ENCODE measurements at places on chromosomes 6 and 20.

GRCh38 chr6:40563111-40563510, 24.1 kb downstream of the LRFN2 start:
- no peaks in the 10 kb centered on the region for H3K4me1 ChIP-seq
- H3K36me3 ChIP-seq, result no peaks in the 10 kb centered on the region
- H3K4me3 ChIP-seq, result no peak overlapping the region
- DNase-seq, result no peak

DNA sequence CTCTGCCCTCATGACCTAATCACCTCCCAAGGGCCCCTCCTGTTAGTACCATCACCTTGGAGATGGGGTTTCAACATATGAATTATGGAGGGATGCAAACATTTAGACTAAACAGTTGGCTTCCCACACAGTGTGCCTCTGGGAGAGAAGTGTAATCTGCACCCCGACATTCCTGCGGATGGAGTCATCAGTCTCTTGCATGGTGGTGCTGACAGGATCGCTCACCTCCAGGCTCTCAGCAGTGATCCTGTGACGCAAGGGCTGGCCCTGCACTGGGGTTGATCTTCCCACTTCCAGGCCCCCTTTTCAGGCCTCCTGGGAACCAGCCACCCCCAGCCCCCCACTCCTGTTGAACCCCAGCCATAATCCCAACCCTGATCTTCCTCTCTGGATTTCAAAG, 16.0 kb upstream of the PI16 start:
- no peak overlapping the region for H3K27ac ChIP-seq
- no peak for DNase-seq
- H3K27me3 ChIP-seq, result peaks cover 8% of the 10 kb centered on the region
- no peaks in the 10 kb centered on the region for H3K4me1 ChIP-seq

DNA sequence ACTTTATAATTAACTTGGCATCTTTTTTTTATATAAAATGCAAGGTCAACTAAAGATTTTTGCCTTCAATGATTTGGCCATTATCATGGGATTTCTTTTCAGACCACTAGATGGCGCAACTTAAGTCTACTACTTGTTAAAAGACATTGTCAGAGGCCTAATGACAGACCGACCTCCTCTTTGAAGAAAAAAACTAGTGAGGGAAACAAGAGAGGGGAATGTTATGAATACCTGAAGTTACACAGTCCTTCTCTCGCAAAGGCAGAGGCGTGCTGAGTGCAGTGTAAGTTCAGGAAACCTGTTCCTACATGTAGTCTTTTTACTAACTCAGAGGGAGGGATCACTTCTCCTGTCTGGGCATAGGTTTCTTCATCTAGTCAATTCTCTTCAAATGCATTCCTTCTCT, 9.3 kb downstream of the TRAPPC3L start:
- H3K4me3 ChIP-seq, result no peak overlapping the region
- H3K4me1 ChIP-seq, result peaks cover 1% of the 10 kb centered on the region
- peaks cover 28% of the 10 kb centered on the region for H3K27me3 ChIP-seq

- peaks cover 21% of the 10 kb centered on the region for H3K27me3 ChIP-seq
- no peaks in the 10 kb centered on the region for H3K36me3 ChIP-seq
- no peak for DNase-seq
Observed at GRCh38 chr6:10479939-10480700, 41.0 kb upstream of the GCNT2 start.

GRCh38 chr20:58131151-58131550, 97.3 kb downstream of the ANKRD60 start:
- H3K4me3 ChIP-seq, result no peak overlapping the region
- H3K4me1 ChIP-seq, result peaks cover 5% of the 10 kb centered on the region
- no peak for DNase-seq
- peaks cover 87% of the 10 kb centered on the region for H3K27me3 ChIP-seq
- no peaks in the 10 kb centered on the region for H3K36me3 ChIP-seq

- no peaks in the 10 kb centered on the region for H3K27me3 ChIP-seq
- DNase-seq, result no peak
- H3K36me3 ChIP-seq, result peaks cover 16% of the 10 kb centered on the region
- no peak overlapping the region for H3K27ac ChIP-seq
- H3K4me3 ChIP-seq, result no peak overlapping the region
Observed at GRCh38 chr6:72691249-72691648, 69.4 kb downstream of the KCNQ5 start.

DNA sequence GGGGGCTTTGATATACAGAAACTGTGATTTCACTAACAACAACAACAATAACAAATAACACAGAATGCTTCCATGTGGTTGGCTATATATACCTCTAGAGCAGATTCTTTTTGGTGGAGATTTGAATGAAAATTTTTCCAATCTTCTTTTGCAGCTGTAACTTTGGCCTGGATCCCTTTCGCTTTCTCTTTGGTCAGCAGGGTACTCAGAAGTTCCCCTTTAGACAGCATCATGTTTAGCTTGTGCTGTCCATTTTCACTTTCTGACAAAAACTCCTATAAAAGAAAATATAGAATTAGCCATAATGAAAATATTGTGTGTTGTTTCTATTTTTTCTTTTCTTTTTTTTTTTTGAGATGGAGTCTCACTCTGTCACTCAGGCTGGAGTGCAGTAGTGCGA, 264.2 kb downstream of the SYNE1 start:
- H3K27me3 ChIP-seq, result peaks cover 23% of the 10 kb centered on the region
- no peak overlapping the region for H3K27ac ChIP-seq
- H3K4me3 ChIP-seq, result no peak overlapping the region
- DNase-seq, result no peak
- H3K4me1 ChIP-seq, result no peaks in the 10 kb centered on the region

- no peak for DNase-seq
- no peak overlapping the region for H3K27ac ChIP-seq
- H3K36me3 ChIP-seq, result no peaks in the 10 kb centered on the region
- H3K27me3 ChIP-seq, result peaks cover 44% of the 10 kb centered on the region
Observed at GRCh38 chr20:54661880-54662465, 186.6 kb downstream of the DOK5 start.

GRCh38 chr6:157461000-157461915, 80.3 kb downstream of the ZDHHC14 start:
- H3K27ac ChIP-seq, result peak overlapping the region; percentile 91
- peaks cover 61% of the 10 kb centered on the region for H3K4me1 ChIP-seq
- no peaks in the 10 kb centered on the region for H3K27me3 ChIP-seq
- H3K36me3 ChIP-seq, result no peaks in the 10 kb centered on the region

DNA sequence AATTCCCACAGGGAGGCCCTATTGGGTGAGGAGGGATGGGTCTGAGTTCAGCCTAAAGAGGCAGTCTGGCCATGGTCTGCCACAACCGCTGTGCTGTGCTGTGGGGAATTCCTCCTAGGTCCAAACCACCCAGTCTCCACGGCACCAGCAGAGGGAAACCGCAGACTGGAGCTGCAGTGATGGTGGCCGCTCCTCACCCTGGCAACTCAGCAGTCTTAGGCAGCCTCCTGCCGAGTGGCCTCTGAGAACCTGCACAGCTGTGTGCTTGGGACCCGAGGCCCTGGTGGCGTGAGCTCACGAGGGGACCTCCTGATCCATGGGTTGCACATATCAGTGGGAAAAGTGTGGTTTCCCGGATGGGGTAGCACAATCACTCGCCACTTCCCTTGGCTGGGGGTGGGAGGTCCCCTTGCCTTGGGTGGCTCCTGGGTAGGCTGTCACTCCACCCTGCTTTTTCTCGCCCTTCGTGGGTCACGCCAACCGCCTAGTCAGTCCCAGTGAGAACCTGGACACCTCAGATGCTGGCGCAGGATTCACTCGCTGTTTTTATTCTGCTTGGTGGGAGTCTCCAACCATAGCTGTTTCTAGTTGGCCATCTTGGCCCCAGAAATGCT, 242.2 kb downstream of the CDH26 start:
- no peak for DNase-seq
- H3K36me3 ChIP-seq, result peaks cover 5% of the 10 kb centered on the region
- no peak overlapping the region for H3K27ac ChIP-seq
- H3K4me3 ChIP-seq, result no peak overlapping the region

GRCh38 chr6:168161371-168161750, 82.3 kb upstream of the FRMD1 start:
- no peak for DNase-seq
- no peak overlapping the region for H3K27ac ChIP-seq
- H3K36me3 ChIP-seq, result no peaks in the 10 kb centered on the region
- peaks cover 41% of the 10 kb centered on the region for H3K27me3 ChIP-seq
- H3K4me1 ChIP-seq, result no peaks in the 10 kb centered on the region

GRCh38 chr20:11852811-11853210, 64.9 kb upstream of the BTBD3 start:
- no peaks in the 10 kb centered on the region for H3K27me3 ChIP-seq
- H3K27ac ChIP-seq, result no peak overlapping the region
- no peak for DNase-seq
- no peaks in the 10 kb centered on the region for H3K4me1 ChIP-seq
- H3K36me3 ChIP-seq, result no peaks in the 10 kb centered on the region
- H3K4me3 ChIP-seq, result no peak overlapping the region

DNA sequence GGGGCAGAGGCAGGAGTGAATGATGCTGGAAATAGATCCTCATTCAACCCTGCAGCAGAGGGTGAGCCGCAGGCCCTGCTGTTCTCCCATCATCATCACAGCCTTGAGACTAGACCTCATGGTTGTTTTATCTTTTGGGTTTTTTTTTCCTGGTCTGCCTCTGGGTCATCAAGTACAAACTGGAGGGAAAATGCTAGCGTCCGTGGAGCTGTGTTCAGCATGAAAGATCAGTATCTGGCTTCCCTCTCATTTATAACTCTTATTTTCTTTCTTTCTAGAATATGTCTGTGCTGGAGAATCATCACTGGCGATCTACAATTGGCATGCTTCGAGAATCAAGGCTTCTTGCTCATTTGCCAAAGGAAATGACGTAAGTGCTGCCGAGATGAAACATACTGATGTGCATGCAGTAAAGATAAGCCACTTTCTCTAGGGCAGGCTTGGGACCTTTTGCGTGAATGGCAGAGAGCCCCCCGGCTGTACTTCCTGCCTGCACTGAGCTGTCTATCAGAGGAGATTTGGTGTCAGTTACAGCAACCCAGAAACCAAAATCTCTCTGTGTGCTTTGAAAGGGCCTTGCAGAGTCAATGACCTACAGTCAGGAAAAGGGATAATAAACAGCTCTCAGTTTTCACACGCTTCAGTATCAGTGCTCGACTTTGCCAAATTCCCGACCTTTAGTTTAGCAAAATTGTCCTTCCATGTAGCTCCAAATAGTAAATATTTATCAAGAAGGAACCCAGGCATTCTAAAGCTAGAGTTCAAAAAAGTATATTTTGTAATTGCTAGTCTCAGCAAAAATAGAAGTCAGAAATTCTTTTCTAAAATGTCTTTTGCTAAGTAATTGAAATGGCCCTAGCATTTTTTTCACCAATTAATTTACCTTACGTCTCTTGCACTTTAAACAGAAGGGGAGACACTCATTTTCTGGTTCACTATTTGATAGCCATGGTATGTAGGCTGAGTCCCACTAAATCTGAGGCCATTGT, 76.3 kb downstream of the MTFR2 start:
- H3K4me3 ChIP-seq, result no peak overlapping the region
- no peak for DNase-seq
- peaks cover 2% of the 10 kb centered on the region for H3K36me3 ChIP-seq
- H3K4me1 ChIP-seq, result peaks cover 9% of the 10 kb centered on the region

- no peaks in the 10 kb centered on the region for H3K4me1 ChIP-seq
- H3K36me3 ChIP-seq, result no peaks in the 10 kb centered on the region
- H3K27ac ChIP-seq, result no peak overlapping the region
- DNase-seq, result no peak
Observed at GRCh38 chr6:132247381-132248159, 153.7 kb downstream of the MOXD1 start.

GRCh38 chr6:14857001-14857400, 388.9 kb upstream of the JARID2 start:
- DNase-seq, result no peak
- no peaks in the 10 kb centered on the region for H3K27me3 ChIP-seq
- H3K4me1 ChIP-seq, result peaks cover 57% of the 10 kb centered on the region
- H3K36me3 ChIP-seq, result peaks cover 8% of the 10 kb centered on the region
- H3K27ac ChIP-seq, result peak overlapping the region; percentile 94
- peak overlapping the region; percentile 16 for H3K4me3 ChIP-seq

GRCh38 chr6:56996401-56996800, 41.5 kb downstream of the BEND6 start:
- H3K27ac ChIP-seq, result no peak overlapping the region
- no peak overlapping the region for H3K4me3 ChIP-seq
- no peak for DNase-seq
- no peaks in the 10 kb centered on the region for H3K36me3 ChIP-seq
- H3K4me1 ChIP-seq, result no peaks in the 10 kb centered on the region
- peaks cover 33% of the 10 kb centered on the region for H3K27me3 ChIP-seq

DNA sequence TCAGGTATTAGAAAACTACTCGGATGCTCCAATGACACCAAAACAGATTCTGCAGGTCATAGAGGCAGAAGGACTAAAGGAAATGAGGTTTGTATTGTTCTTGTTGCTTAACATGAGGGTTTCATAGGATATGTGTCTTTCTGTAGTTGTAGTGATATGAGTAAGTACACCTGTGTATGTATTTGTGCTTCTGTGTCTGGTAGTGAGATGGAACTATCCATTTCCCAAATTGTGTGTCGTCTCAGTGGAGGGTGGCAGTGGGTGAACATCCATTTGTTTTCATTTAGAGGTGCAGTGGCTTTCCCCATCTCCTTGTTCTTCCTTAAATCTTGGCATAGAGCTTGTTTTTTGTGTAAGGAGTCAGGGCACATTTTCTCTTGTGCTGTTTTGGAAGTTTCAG, 8.2 kb downstream of the ASXL1 start:
- peak overlapping the region; percentile 89 for H3K27ac ChIP-seq
- DNase-seq, result no peak
- H3K36me3 ChIP-seq, result peaks cover 69% of the 10 kb centered on the region
- H3K4me1 ChIP-seq, result peaks cover 74% of the 10 kb centered on the region

- H3K27ac ChIP-seq, result peak overlapping the region; percentile 13
- DNase-seq, result no peak
- H3K36me3 ChIP-seq, result no peaks in the 10 kb centered on the region
- no peak overlapping the region for H3K4me3 ChIP-seq
- H3K27me3 ChIP-seq, result no peaks in the 10 kb centered on the region
Observed at GRCh38 chr6:158356586-158357546, 44.6 kb downstream of the TULP4 start.

GRCh38 chr6:97705568-97705967, 422.6 kb upstream of the MMS22L start:
- no peaks in the 10 kb centered on the region for H3K4me1 ChIP-seq
- H3K36me3 ChIP-seq, result no peaks in the 10 kb centered on the region
- no peak overlapping the region for H3K27ac ChIP-seq
- H3K27me3 ChIP-seq, result no peaks in the 10 kb centered on the region
- no peak overlapping the region for H3K4me3 ChIP-seq

- no peak overlapping the region for H3K27ac ChIP-seq
- H3K4me1 ChIP-seq, result peaks cover 4% of the 10 kb centered on the region
- no peaks in the 10 kb centered on the region for H3K27me3 ChIP-seq
- no peak for DNase-seq
- no peak overlapping the region for H3K4me3 ChIP-seq
Observed at GRCh38 chr6:37059344-37060194, 54.1 kb downstream of the FGD2 start.

DNA sequence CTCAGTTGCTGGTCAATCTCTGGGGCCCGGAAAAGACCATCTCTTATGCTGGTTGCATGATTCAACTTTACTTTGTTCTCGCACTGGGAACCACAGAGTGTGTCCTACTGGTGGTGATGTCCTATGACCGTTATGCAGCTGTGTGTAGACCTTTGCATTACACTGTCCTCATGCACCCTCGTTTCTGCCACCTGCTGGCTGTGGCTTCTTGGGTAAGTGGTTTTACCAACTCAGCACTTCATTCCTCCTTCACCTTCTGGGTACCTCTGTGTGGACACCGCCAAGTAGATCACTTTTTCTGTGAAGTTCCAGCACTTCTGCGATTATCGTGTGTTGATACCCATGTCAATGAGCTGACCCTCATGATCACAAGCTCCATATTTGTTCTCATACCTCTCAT, 4.3 kb downstream of the OR2J3 start:
- no peaks in the 10 kb centered on the region for H3K36me3 ChIP-seq
- H3K27ac ChIP-seq, result no peak overlapping the region
- DNase-seq, result no peak
- H3K27me3 ChIP-seq, result peaks cover 49% of the 10 kb centered on the region
- H3K4me1 ChIP-seq, result no peaks in the 10 kb centered on the region
